Activated T-helper 1 cell treated with Interleukin-2 at 50 U/mL for 16 hours (primary cell): ENCODE measurements at places on chromosomes 6 and 20.

GRCh38 chr6:143675946-143676345 lies 1.8 kb upstream of the PHACTR2 start:
- DNase-seq: no peak

DNA sequence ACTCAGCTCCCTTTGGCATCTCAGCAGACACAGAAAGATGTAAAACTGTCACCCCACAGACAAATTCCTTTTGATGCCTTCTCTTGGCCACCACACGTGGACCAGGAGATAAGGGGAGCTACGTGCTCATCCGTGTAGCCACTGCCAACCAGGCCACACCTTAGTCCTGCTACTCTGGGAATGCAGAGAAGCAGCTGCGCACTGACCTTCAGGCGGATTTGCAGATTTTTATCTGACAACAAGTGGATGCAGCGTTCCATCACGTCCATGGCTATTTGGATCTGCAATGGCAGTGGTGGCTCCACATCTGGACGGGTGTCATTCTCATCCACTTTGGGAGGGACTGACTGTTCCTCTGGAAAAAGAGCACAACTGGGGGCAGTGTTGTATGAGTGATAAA lies 30.8 kb downstream of the TTI1 start:
- no peak for DNase-seq

- DNase-seq: no peak
These were observed 52.9 kb downstream of the TRMT11 start for GRCh38 chr6:126039284-126039683.

GRCh38 chr20:52983726-52984450 lies 11.7 kb downstream of the TSHZ2 start:
- DNase-seq: no peak

- peak; percentile 18 for DNase-seq
These were observed 23.6 kb downstream of the PKHD1 start for GRCh38 chr6:52063584-52064344.

DNA sequence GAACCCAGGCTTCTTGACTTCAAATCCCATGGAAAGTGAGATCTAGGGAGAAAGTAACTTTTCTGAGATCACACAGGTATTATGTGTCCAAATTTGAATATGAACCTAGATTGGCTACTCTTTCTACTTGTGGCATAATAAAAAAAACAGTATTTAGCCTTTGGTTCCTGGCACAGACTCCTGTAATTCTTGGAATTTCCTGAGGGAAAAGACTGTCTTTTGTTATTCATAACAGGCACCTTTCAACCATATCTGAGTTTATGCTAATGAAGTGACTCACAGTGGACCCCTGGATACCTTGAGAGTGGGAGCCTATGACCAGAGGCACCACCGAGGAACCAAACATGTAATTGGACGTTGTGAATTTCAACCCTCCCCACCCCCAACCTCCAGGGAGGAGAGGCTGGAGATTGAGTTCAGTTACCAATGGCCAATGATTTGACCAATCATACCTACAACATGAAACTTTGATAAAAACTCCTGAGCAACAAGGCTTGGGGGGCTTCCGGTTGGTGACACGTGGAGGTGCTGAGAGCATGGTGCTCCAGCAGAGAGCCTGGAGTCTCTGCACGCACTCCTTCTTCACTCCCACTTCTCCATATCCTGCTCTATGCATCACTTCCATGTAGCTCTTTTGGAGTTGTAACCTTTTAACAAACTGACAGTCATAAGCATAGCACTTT lies 48.8 kb downstream of the LAMA4 start:
- DNase-seq: no peak

GRCh38 chr6:20674664-20675063 lies 140.4 kb downstream of the CDKAL1 start:
- no peak for DNase-seq

- no peak for DNase-seq
These were observed 26.7 kb upstream of the SRC start for GRCh38 chr20:37319151-37319671.

DNA sequence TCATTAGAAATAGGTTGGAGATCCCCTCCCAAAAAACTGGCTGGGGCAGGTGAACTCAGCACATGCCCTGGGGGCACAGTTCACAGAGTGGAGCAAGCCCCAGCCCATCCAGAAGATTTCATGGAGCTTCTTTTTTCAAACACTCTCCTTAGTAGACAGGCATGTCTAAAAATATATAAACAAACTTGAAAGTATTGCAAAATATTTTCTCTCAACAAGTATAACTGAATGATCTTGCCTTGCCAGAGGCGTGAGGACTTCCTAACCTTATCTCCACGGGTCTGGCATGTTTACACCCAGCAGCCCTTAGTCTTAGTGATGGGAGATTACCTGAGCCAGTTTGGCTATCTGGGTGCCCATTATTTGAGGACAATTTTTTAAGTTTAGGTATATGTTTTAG lies 107.1 kb downstream of the QRSL1 start:
- DNase-seq: no peak

GRCh38 chr6:63441266-63441956 lies 121.6 kb upstream of the LGSN start:
- DNase-seq: no peak
